NK-92 treated with Interleukin-12 subunit alpha and Interleukin-12 subunit beta, amount 100 ng/mL, for 24 hours (cell line): ENCODE measurements at places on chromosomes 16 and 17.

GRCh38 chr16:59665618-59666220 is 931.6 kb upstream of the GOT2 start:
- no peak for DNase-seq

DNA sequence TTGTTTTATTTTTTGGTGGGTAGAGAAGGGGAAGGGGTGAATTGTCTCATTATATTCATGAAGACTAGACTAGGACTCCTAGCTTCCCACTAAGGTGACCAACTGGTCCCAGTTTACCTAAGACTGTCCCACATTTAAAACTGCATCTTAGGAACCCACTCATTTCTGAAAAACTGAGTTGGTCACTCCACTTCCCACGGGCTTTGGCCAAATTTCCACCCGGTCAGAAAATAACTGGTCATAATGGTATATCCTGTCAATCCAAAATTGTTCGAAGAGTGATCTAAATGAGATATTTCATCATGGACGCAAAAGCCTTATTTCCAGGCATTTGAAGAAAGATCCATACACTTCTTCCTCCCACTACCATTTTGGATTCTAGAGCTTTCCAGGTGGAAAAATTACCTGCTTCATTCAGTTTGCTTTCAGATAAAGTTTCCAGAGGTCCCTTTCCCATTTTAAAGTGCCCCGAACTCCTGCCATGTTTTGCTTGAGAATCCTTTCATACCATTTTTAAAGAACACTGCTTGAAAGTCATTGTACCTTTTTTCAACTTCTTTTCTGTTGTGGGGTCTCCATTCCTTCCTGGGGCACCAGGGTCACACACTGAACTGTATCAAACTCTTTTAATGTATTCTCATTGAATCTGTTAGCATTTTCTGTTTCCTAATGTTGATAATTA is 21.8 kb upstream of the ZFHX3 start:
- DNase-seq = no peak

GRCh38 chr16:83581994-83582747 is 225.6 kb upstream of the HSBP1 start:
- no peak for DNase-seq

DNA sequence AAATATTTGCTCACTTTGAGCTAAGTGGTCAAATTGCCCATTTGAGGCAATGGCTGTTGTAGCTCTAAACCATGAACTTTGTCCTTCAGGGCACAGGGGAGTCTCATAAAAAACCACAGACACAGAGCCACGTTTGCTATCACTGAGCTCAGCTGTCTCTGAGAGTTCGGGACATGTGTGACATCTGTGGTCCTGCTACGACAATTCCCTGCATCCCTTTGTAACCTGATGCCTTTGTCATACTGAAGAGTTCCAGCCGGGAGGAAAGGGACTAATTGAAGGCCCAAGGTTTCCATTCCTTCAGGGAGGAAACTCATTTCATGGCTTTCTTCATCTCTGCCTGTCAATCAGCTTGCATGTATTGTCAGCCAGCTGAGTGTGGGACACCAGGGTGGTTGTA is 599.4 kb upstream of the CDH5 start:
- DNase-seq = no peak

DNA sequence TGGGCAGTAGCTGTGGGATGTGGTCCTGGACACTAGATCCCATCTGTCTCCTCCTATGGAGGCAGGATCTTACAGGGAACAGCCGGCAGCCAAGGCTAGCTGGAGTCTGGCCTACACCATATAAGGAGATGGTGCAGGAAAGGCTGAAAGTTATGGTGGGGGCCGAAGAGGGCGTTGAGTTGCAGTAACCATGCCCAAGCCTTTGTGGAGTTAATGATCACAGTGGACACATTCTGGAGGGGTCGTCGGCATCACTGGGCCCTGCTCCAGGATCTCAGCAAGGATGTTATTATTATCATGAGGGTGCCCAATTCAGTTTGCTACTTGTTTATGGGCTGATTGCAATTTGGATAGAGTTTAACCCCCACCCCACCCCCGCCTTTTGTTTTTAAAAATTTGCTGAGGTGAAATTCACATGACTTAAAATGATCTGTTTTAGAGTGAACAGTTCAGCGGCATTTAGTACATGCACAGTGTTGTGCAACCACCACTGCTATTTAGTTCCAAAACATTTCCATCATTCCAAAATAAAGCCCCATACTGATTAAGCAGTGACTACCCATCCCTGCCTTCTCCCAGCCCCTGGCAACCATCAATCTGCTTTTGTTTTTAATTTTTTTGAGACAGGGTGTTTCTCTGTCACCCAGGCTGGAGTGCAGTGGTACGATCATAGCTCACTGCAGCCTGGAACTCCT is 184.3 kb upstream of the CACNG3 start:
- no peak for DNase-seq

DNA sequence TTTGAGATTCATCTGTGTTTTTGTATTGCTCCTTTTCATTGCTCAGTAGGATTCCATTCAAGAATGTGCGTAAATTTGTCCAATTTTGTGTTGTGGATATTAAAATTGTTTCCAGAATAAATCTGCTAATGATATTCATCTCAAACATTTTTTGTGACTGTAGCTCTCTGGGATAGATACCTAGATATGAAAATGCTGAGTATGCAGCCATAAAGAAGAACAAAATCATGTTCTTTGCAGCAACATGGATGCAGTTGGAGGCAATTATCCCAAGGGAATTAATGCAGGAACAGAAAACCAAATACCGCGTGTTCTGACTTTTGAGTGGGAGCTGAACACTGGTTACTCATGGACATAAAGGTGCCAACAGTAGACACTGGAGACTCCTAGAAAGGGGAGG is 40.2 kb upstream of the ATF7IP2 start:
- no peak for DNase-seq

- no peak for DNase-seq
These were observed 27.7 kb upstream of the MYOCD start for GRCh38 chr17:12637745-12638651.

GRCh38 chr16:66399930-66400329 is 27.2 kb upstream of the BEAN1 start:
- DNase-seq = no peak

DNA sequence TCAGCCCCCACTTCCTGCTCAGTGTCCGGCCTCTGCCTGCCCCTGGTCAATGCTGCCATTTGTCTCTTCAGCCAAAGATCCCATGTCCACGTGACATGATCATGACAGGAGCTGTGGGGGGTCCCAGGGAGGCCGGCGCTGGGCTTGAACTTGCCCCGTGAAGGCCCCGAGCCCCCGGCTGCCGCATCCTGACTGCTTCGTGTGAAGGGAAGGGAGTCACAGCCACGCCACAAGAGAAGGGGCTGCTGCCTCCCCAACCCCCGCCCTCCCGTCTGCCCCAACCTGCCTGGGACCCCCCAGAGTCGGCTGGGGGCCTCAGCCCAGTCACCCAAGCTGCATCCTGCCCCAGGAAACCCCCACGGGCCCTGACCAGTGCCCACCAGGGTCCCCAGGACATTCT is 14.3 kb upstream of the SSTR5 start:
- no peak for DNase-seq

DNA sequence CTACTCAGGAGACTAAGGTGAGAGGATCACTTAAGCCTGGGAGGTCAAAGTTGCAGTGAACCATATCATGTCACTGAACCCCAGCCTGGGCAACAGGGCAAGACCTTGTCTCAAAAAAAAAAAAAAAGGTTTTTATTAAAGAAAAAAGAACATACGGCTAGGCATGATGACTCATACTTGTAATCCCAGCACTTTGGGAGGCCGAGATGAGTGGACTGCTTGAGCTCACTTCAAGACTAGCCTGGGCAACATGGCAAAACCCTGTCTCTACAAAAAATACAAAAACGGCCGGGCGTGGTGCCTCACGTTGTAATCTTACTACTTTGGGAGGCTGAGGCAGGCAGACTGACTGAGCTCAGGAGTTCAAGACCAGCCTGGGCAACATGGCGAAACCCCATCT is 38.4 kb downstream of the RANBP10 start:
- no peak for DNase-seq

DNA sequence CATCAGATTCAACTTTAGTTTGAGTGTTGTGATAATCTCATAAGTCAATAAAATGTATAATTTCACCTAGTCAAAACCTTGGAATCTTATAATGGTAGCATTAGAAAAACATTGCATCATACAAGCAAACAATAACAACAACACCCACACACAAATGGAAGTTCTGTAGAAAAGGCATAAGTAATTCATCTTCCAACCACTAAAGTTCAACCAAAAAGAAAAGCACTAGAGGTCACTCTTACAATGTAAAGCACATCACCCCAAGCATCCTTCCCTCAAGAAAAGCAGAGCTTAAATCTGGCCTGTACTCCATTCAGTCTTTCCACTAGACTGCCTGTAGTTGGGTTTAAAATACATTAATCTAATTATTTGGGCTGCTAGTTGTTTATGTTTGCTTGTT is 1.8 kb downstream of the CNTNAP4 start:
- DNase-seq = no peak

DNA sequence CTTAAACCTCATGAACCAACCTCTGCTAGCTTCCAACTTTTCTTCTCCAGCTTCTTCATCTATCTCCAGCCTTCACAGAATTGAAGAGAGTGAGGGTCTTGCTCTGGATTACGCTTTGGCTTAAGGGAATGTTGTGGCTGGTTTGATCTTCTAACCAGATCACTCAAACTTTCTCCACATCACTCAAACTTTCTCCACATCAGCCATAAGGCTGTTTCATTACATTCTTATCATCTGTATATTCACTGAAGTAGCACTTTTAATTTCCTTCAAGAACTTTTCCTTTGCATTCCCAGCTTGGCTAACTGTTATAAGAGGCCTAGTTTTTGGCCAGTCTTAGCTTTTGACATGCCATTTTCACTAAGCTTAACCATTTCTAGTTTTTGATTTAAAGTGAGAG is 52.3 kb downstream of the CACNG1 start:
- no peak for DNase-seq
